ENCODE measurements at places on chromosomes 5 and 9.

- DNase-seq: no peak
Observed at GRCh38 chr5:121967187-121967586, 5.4 kb downstream of the SRFBP1 start.

GRCh38 chr9:134393582-134394280 is 67.5 kb downstream of the RXRA start:
- no peak for DNase-seq

DNA sequence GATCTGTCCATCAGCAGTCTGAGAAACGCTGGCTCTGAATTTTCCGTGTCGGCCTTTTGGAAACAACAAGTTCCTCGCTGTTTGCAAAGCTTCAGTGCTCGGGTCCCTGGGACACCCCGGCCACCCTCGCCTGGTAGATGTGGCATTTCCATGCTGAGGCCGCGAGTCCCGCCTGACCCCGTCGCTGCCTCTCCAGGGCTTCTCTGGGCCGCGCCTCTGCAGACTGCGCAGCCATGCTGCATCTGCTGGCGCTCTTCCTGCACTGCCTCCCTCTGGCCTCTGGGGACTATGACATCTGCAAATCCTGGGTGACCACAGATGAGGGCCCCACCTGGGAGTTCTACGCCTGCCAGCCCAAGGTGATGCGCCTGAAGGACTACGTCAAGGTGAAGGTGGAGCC is 4.7 kb downstream of the NTNG2 start:
- DNase-seq: no peak

GRCh38 chr5:10801931-10802666 is 41.1 kb upstream of the DAP start:
- no peak for DNase-seq

- DNase-seq: no peak
Observed at GRCh38 chr9:126984969-126985368, 70.4 kb downstream of the RALGPS1 start.

- DNase-seq: no peak
Observed at GRCh38 chr9:105055917-105056316, 128.0 kb upstream of the ABCA1 start.

DNA sequence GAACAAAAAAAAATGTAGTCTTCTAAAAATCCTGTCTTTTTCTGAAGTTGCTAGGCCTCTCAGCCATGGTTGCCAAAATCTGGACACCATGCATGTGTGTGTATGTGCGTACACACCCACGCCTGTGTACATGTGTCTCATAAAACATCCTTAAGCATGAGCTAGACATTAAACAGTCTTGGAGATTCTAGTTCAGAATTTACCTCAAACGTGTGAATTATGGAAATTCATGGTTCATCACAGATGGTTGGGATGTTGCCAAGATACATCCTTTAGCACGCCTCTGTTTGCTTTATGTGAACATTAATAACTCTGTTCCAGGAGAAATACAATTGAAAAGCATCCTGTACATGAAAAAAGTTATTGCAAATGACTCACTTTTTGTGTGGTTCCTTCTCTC is 53.0 kb downstream of the F2RL2 start:
- no peak for DNase-seq

DNA sequence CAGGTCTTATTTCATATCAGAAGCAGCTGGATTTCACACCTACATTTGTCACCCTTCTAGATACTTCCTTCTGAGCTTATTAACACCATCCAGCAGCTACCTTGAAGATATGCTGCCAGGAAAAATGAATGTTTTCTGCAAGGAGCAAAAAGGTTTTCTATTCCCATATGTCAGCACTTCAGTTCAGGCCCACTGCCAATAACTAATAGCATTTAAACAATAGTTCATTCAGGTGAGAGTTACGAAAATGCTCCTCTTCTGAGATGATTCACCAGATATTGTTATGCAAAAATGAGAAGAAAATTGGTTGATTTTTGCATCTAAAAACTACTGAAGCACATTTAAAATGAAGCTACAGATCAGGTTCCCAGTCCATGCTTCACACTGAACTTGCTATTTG is 56.4 kb upstream of the ISL1 start:
- no peak for DNase-seq

DNA sequence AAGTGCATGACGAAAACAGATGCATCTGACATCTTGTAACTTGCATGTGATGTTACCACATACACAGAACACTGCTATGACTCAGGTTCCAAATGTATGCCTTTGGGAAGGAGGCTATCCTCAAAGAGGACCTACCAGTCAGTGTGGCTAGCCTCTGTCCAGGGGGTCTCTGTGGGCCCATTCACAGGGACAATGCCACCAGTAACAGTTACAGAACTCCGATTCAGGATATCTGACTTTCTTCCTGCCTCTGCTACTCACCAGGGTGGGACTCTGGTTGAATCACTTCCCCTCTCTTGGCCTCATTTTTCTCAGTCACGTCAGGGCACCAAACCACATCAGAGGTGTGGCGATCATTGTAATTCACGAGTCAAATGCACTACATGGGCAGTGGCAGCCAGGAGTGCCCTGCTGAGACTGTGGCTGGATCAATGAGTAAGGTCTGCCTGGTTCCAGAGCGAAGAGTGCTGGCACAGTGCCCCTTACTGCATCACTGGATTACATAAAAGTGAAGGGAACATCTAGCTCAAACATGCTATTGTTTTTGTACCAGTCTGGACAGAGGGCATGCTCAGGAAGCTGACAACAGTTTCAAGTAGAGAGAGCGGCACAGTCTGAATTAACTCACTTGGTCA is 13.2 kb downstream of the ATOX1 start:
- peak; percentile 71 for DNase-seq

GRCh38 chr5:14630671-14631070 is 33.8 kb upstream of the OTULIN start:
- no peak for DNase-seq

- DNase-seq: no peak
Observed at GRCh38 chr9:7165331-7165975, 407.7 kb downstream of the KDM4C start.

GRCh38 chr9:20564650-20565049 is 57.6 kb downstream of the MLLT3 start:
- no peak for DNase-seq

GRCh38 chr5:176994460-176995121 is 12.0 kb downstream of the UIMC1 start:
- no peak for DNase-seq

DNA sequence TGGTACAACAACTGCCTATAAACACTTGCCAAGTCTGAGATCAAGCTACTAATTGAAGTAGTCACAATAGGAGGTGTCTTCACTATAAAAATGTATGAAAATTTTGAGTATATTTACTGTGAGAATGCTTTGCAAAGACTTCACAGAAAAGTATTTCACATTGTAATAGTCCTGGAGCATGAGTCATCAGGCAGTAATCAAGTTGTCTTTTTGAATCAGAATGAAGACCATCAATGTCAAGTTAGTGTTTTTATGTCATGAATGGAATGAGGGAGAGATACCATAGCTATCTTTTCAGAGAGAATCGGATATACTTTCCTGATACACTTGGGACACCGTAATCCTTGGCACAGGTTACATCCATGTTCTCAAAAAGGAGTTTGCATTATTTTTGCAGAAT is 466.9 kb upstream of the ARRDC3 start:
- no peak for DNase-seq

- no peak for DNase-seq
Observed at GRCh38 chr5:56585999-56586691, 229.2 kb upstream of the MAP3K1 start.

- no peak for DNase-seq
Observed at GRCh38 chr9:107472581-107473340, 16.8 kb downstream of the KLF4 start.

GRCh38 chr9:136973618-136974617 is 3.4 kb upstream of the PTGDS start:
- DNase-seq: no peak

DNA sequence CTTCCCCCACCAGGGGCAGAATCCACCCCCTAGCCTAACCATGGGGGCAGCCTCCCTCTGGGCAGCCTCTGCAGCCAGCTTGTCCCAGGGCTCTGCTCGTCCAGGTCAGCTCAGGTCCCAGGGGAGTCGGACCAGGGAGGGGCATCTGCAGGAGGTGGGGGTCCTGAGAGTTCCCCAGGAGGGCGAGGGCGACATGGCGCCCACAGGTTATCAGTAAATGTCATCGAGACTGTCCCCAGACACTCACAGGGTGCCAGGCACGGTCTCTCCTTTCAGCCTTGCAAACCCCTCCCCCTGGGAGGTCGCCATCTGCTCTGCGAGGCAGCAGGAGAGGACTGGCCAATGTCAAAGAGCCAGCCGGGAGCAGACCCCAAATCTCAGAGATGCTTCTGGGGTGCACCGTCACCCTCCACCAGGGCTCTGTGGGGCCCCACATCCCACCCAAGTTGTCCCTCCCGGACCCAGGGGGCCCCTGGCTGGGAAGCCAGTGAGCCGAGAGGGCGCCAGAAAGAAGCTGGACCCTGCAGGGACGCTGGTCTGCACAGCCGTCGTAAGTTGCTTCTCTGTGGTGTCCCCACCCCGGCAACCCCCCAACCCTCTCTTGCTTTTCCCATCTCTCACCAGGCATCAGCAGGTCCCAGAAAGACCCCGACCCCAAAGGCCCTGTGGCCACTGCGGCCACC is 69.3 kb downstream of the NTNG2 start:
- DNase-seq: no peak

GRCh38 chr9:16368237-16369087 is 502.0 kb downstream of the BNC2 start:
- DNase-seq: no peak

- DNase-seq: peak; percentile 42
Observed at GRCh38 chr5:109408991-109409843, 557 bp downstream of the PJA2 start.

- DNase-seq: no peak
Observed at GRCh38 chr5:139061856-139062255, 136.3 kb downstream of the SIL1 start.

DNA sequence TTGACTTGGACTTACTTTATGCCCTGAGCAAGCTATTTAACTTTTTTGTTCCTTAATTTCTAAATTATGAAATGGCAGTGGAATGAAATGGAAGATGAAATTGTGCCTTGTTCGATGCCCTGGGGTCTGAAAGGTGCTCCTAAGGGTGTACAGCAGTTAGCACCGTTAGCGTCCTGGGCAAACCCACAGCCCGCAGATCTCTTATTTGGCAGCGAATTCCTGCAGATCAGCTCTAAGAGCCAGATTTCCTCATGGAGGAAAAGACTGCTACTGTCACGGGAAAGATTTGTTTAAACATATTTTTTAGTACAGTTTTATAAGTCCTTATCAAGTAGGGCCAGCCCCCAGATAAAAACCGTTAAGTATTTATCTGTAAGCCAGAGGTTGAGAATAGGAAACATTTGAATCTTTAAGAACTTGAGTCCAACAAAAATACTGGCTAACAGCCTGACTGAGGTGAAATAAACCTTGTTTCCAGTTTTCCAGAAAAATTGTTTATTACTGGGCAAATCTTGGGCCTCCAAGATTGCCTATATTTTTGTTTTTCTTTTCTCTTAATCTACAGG is 216.5 kb upstream of the DMRT1 start:
- no peak for DNase-seq

DNA sequence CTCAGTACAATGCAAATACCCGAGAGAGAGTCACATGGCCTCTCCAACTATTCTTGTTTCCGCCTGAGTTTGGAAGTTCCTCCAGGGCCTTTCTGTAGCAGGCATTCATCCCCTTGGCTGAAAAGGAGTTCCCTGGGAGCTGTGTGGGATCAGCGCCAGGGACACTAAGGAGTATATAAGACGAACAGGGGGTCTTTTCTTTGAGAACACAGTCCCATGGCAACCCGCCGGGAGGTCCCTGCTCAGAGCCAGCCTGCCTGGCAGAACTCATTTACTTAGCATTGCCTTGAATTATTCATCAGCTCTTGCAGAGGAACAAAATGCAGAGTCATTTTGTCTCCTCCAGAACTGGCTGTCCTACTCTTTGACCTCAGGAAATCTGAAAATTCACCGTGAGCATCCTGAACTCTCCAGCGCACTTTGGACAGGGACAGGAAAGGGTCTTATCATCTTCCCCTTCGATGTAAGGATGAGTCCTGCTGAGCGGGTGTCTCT is 120.4 kb upstream of the OSMR start:
- DNase-seq: no peak

DNA sequence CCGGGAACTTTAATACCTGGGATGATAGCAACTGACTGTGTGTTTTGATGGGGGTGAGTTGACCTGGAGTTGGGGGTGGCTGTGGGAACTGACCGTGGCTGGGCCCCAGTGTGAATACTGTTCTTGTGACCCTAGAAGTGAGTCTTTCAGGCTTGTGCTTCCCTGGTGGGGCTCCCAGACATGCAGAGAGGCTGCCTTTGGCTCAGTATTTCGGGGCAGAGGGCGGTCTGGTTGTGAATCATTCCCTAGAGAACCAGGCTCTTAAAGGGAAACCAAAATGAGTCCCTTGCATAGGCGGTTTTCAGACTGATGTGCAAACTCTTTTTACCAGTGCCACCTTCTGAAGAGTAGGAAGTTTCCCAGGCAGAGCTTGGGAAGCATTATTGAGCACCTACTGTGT is 132.1 kb downstream of the MACROH2A1 start:
- no peak for DNase-seq

- DNase-seq: no peak
Observed at GRCh38 chr9:136686794-136687711, at the start of gene AGPAT2. Gene AGPAT2, minus strand, starts transcription at chr9:136687457. Its CDS starts 100 bp downstream, at chr9:136687357.

- no peak for DNase-seq
Observed at GRCh38 chr5:153555420-153556114, 65.1 kb downstream of the GRIA1 start.

- DNase-seq: no peak
Observed at GRCh38 chr5:92713335-92713743, 867.7 kb downstream of the NR2F1-AS1 start.

- DNase-seq: no peak
Observed at GRCh38 chr5:133244242-133244641, 192.4 kb downstream of the HSPA4 start.

DNA sequence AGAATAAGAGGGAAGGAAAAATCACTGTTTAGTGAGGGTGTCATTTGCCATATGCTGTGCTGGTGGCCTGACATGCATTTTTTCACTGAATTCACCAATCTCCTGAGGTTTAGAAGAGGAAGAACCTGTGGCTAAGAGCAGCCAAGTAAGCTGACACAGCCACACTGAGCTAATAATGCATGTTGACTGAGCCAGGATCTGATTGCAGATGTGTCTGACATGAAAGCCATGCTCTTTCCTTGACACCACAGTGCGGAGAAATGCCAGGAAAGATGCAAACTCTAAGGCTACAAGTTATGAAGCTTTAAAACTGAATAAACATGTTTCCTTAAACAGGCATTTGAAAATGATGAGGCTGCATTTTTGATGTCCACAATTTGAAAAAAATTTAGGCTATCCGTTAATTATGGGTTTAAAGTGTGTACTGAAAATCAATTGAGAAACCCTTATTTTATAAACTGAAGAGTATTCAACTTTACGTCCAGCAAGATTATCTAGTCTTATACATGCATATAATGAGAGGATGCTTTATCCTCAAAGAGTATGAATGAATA is 208.6 kb downstream of the FBN2 start:
- DNase-seq: no peak

Data from GM04504 (cell line).